ENCODE measurements at places on chromosomes 2 and 18. TPM values are rescaled to one million over a fixed set of nuclear protein-coding genes. Genes with fewer than 3 reads are reported as not detected.

Gene GNAL
- 1.4 TPM for total RNA-seq

Gene SULT1C4
- total RNA-seq = 1.3 TPM

Gene RTP5
- total RNA-seq = not detected

Gene VSNL1
- 63.2 TPM for total RNA-seq

Gene ATP8B1
- total RNA-seq = 4.0 TPM

Gene MAP2
- not detected for total RNA-seq

Gene DNAJC5G
- total RNA-seq = not detected

Gene D2HGDH
- 20.3 TPM for total RNA-seq

Gene OR6B2
- total RNA-seq = not detected

Gene KIAA2012
- not detected for total RNA-seq

Gene IL37
- not detected for total RNA-seq

Gene NAT8
- 1.9 TPM for total RNA-seq

Gene DNAH7
- total RNA-seq = 0.07 TPM

Gene CYTIP
- total RNA-seq = not detected

Gene RUFY4
- not detected for total RNA-seq

Gene CDH20
- total RNA-seq = not detected

Gene PTCD3
- 309 TPM for total RNA-seq

Gene KIAA1328
- total RNA-seq = 5.2 TPM

Gene SLC66A3
- total RNA-seq = 2.2 TPM

Gene EHD3
- total RNA-seq = 0.70 TPM

Gene SNRNP200
- 99.0 TPM for total RNA-seq

Gene HNMT
- total RNA-seq = 309 TPM

Gene RGPD4
- not detected for total RNA-seq

Gene UNC80
- not detected for total RNA-seq

Gene UBXN4
- 74.2 TPM for total RNA-seq

Gene TEKT4
- total RNA-seq = not detected

Gene SCTR
- not detected for total RNA-seq

Gene TWIST2
- 0.11 TPM for total RNA-seq

Gene MTERF4
- 61.5 TPM for total RNA-seq

Gene NYAP2
- not detected for total RNA-seq

Gene CAMKMT
- total RNA-seq = 20.8 TPM

Gene ATP6V1B1
- not detected for total RNA-seq

Gene TGFA
- total RNA-seq = 15.3 TPM

Gene STARD6
- not detected for total RNA-seq

Gene ASPRV1
- total RNA-seq = 0.40 TPM

Gene REG3A
- not detected for total RNA-seq

Gene PCARE
- total RNA-seq = not detected

Gene TRIB2
- 1.3 TPM for total RNA-seq

Gene IL1F10
- total RNA-seq = not detected

Gene CDK15
- not detected for total RNA-seq

Gene UPP2
- total RNA-seq = not detected

Gene AOX1
- 18.0 TPM for total RNA-seq

Gene KLHL41
- 0.31 TPM for total RNA-seq

Gene TTR
- 42.2 TPM for total RNA-seq

Gene ABCG8
- total RNA-seq = 8.8 TPM

Gene UGT1A10
- total RNA-seq = 0.10 TPM

Gene TCF23
- total RNA-seq = 0.04 TPM

Gene TEX44
- total RNA-seq = not detected

Gene PROM2
- not detected for total RNA-seq

Gene SOWAHC
- total RNA-seq = 24.7 TPM

Gene MAP4K3
- total RNA-seq = 49.6 TPM

Measured in HepG2 (cell line).